ENCODE measurements at places on chromosomes 2 and 18.
A peak's percentile ranks its signal among the peaks of the same experiment; 100 is the strongest.

DNA sequence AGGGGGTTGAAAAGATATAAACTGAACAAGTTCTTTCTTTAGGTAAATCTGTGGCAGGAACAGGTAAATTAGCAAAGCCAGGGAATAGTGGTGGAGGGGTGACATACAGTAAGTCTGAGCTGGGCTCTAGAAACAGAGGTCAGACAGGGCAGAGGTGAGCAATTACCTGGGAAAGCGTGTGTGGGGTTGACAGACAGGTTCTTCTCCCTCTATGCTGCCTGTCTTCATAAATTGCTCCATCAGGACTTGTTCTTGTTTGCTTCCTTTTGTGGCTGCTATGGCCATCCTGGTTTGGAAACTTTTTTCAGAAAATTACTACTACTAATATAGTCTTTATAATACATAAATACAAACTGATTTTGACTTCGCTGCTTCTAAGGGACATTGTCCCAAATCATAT, 3.4 kb upstream of the ANKRD12 start:
- no peak for DNase-seq

DNA sequence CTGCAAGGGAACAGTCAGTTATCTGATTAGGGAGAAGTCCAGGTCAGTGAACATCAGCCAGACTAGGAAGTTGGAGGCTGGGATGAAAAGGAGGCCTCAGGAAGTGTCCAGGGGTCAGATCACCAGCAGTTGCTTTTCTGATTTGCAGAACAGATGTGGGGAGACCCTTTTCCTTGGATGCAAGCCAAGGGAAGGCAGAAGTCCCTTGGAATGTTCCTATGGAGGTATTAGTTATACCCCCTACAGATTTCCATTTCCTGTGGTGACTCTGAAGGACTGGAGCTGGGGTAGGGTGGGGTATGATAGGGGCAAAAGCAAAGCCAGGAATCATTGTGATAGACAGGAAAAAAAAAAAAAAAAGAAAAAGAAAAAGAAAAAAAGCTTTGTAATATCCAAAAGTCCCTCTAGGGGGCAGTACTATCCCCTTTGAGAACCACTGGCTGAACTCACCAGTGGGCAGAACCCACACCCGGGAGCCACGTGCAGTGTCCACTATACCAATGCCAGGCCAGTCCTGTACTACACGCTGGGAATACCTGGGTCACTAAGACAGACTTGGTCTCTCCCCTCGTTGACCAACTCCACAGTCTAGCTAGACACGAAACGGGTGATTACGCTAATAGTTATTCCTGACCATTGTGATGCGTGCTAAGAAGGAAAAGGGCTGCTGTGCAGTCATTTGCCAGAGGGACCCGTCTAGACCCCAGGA, 7.4 kb downstream of the DYSF start:
- no peak for DNase-seq

GRCh38 chr18:13611601-13612195, 114.7 kb downstream of the FAM210A start:
- DNase-seq, result no peak

GRCh38 chr18:65906621-65907034, 155.8 kb downstream of the CDH7 start:
- no peak for DNase-seq

DNA sequence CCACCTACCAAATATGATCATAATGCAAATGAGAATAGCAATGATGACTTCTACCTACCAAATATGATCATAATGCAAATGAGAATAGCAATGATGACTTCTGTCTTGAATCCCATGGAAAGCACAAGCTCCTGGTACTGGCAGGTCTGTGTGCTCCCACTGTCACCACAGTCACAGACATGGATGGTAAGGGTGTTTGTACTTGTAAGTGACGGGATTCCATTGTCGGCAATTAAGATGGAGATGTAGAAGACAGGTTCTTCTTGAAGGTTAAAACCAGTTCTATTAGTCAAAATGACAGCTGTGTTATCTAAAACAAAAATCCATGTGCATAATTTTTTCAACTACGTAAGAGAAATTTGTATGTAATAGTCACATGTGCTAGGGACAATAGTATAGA, 95.0 kb downstream of the CDH19 start:
- no peak for DNase-seq

DNA sequence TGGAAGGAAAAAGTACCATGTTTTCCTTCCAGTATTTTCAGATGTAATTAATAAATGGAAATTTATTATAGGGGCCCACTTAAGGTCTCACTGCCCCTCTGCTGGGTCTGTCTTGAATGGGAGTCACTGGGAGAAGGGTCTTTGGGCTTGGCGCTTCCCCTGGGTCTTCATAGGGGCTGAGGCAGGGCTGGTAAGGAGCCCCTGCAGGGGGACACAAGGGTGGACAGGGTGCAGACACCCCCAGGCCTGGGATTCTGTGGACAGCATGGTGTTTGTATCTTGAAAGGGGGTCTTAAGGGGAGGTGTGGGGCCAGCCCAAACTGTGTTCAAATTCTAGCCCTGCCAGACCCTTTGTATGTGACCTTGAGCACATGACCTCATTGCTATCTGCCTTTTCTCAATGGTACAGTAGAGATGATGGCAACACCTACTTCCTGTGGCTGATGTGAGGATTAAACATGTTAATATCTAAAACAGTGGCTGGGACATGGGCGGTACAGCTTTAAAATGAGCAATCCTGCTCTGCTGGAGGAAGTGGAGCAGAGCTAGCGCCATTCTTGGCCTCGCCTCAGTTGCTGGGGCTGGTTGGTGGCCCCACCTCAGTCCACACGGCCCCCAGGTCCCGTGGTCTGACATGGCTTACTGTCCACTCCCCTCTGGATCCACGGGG, 71.6 kb downstream of the GNAL start:
- no peak for DNase-seq

DNA sequence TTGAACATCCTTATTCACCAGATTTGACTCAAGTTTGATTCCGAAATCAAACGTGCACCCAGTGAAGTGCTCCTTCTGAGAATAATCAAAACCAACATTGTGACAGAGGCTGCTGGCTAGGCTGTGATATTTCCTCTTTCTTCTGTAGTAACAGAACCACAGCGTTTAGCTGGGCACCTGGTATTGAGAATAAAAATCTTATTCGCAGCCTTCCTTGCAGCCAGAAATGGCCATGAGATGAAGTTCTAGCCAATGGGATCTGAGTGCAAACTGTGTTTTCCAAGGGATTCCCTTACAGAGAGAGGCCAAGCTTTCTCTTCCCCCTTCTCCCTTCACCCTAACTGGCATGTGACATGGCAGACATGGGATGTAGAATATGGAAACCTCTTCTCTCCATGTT, 51.7 kb downstream of the TMEM163 start:
- DNase-seq, result no peak

DNA sequence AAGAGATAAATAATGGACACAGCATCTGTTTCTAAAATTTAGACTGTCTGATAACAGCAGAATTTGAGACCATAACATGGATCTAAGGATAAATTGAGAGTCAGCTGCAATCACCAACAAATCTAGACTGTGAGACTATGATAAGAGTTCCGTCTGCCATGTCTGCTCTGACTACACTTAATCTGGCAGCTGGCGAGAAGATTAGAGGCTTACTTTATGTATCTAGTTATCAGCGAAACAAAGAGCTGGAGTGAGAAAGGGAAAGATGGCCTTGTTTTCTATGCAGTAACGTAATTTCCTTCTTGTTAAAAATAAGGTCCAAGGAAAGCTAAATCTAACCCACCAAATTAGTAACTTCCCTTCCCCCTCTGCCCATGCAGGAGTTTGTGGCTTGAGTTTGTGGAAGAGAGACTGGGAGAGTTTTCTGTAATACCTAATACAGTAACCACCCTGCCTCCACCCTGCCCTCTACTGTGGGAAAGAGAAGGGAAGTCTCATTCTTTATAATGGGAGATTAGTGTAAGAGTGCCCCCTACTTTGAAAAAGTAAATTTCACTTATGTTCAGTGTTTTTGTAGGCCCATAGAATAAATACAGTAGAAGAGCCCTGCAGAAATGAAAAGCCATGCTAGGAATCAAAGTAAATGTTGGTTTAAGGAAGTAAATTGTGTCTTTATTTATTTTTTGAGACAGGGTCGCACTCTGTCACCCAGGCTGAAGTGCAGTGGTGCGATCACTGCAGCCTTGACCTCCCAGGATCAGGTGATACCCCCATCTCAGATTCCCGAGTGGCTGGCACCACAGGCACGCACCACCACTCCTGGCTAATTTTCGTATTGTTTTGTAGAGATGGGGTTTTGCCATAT, 27.5 kb downstream of the EML4 start:
- peak; percentile 66 for DNase-seq
